ENCODE measurements at places on chromosomes 1 and 21.

DNA sequence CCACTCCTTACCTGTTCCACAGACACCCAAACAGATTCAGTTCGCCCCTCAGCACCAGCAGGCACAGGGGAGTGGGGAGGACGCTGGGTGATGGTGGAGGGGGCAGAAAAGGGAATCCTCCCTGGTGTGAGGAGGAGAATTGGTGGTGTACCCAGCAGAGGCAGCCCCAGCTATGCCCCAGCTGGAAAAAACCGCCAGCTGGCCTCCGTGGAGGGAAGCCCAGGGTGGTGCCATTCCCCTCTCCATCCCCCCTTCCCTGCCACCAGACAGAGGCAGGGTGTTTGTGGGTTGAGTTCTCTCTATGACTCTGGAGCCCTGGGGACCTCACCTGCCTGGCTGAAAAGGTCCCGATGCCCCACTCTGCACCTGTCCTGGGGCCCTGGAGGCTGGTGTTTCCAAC, 27.9 kb downstream of the OPTC start:
- no peak for DNase-seq

DNA sequence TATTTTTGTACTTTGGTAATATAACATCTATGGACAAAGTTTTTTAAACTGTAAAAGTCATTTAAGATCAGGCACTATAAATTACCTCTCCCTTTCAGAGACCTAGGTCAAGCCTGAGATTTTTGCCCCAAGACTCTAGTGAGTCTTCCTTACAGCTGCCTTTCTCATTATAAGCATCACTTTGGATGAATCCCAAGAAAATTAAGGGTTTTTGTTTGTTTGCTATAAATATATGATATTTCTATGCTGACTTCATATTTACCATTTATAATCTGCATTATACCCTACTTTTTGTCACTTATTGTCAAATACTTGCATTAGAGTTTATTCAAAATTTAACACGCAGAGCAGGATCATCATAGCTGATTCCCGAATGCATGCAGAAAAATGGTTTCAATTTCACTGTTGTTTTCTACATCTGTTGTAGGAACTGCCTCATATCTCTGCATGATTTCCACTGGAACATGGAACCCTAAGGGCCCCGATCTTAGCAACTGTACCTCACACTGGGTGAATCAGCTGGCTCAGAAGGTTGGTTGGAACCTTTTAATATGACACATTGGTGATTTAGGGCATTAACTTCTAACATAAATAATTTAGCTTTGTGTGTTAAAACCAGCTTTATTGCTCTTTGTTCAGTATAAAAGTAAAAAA, 150.0 kb downstream of the ADGRL2 start:
- DNase-seq: no peak

- DNase-seq: no peak
Observed at GRCh38 chr1:20199403-20199802, 13.1 kb upstream of the PLA2G2C start.

GRCh38 chr1:160149716-160150115, 1.7 kb upstream of the ATP1A4 start:
- DNase-seq: no peak

GRCh38 chr1:212301580-212301979, 16.4 kb downstream of the PPP2R5A start:
- no peak for DNase-seq

DNA sequence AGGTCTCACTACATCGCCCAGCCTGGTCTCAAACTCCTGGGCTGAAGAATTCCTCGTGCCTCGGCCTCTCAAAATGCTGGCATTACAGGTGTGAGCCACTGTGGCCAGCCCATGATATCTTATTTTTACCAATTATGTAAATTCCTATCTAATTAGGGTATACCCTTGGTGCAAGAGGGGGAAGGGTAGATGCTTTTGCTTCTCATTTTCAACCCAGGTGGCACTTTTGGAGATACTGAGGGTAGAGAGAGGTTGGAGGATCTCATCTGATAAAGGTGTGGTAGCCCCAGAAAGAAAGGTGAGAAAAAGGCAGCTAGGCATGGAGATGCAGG, 17.4 kb downstream of the ENSA start:
- no peak for DNase-seq

DNA sequence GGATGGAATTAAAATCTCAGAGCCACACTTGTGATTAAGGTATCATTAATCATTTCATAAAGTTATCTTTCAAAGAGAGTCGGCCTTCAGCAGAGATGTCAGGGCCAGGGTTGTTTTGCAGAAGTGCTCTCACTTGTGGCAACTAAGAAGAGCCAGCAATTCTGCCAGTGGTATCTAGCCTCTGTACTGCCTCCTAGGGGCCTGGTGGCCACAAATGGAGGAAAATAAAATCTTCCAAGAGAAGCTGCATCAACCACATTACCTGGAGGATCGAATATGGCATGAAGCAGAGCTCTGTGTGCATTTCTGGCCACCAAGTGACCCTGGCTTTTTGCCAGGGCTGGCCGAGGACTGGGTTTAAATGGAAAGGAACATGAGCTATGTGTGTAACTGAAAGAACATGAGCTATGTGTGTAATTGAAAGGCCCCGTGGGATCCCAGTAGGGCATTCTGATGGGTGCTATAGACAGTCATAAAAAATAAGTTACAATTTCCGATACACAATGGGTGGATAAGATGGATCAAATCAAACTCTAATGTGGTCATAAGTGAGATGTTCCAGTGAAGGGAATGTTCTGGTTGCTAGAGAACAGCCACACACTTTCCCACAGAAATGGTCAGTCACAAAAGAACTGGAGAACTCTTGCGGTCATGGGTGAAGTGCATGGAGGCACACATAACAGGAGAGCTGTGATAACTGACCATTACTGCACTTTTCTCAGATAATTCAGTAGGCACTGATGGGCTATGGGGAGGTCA, 335.8 kb downstream of the CAMTA1 start:
- no peak for DNase-seq

GRCh38 chr1:162035241-162035640, 11.6 kb upstream of the OLFML2B start:
- DNase-seq: no peak

DNA sequence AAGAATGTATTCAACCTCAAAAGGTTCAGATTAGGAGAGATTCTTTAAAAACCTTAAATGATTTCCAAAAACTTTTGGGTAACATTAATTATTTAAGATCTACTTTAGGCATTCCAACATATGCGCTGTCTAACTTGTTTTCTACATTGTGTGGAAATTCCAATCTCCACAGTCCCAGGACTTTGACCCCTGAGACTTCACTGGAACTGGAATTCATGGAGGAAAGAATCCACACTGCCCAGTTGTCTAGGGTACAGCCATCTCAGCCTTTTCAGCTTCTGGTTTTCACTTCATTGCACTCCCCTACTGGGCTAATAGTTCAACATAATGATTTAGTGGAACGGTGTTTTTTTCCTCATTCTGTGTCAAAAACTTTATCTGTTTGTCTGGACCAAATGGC, 161.5 kb downstream of the IER5 start:
- DNase-seq: no peak

DNA sequence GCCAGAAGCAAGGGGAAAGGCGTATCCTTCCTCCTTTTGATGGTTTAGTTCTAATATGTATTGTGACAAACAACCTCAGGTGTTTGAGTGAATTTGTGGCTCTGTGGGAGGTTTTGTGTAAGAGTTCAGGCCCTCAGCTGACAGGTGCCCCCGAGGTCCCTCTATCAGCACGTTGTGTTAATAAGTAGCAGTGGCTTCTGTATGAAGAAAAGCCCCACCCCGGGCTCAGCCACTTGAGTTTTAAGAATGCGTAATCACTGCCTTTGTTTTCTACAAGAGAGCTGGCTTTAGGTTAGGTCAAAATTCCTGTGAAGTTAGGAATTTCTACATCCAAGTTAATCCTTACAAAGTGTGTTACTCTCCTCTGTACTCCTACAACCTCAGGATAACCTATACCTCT, 92.4 kb upstream of the PGBD5 start:
- no peak for DNase-seq

GRCh38 chr1:94107141-94107540, 13.8 kb downstream of the ABCA4 start:
- DNase-seq: no peak

- no peak for DNase-seq
Observed at GRCh38 chr1:14630986-14631385, 32.5 kb downstream of the KAZN start.

GRCh38 chr1:164693564-164694359, 134.8 kb downstream of the PBX1 start:
- DNase-seq: no peak

DNA sequence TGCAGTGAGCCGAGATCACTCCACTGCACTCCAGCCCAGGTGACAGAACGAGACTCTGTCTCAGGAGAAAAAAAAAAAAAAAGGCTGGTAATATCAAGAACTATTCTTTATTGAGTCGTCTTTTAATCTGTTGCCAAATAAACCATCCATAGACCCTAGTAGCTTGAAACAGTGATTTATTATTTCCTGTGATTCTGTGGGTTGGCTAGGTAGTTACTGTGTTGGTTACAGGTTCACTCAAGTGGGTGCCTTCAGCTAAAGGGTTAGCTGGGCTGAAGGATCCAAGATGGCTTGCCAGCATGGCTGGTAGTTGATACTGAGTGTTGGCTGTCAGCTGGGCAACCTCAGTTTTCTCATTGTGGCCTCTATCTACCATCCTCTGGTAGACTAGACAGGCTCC, 9.2 kb downstream of the TLCD4 start:
- DNase-seq: no peak

- DNase-seq: no peak
Observed at GRCh38 chr1:209650454-209650853, 1.8 kb downstream of the LAMB3 start.

DNA sequence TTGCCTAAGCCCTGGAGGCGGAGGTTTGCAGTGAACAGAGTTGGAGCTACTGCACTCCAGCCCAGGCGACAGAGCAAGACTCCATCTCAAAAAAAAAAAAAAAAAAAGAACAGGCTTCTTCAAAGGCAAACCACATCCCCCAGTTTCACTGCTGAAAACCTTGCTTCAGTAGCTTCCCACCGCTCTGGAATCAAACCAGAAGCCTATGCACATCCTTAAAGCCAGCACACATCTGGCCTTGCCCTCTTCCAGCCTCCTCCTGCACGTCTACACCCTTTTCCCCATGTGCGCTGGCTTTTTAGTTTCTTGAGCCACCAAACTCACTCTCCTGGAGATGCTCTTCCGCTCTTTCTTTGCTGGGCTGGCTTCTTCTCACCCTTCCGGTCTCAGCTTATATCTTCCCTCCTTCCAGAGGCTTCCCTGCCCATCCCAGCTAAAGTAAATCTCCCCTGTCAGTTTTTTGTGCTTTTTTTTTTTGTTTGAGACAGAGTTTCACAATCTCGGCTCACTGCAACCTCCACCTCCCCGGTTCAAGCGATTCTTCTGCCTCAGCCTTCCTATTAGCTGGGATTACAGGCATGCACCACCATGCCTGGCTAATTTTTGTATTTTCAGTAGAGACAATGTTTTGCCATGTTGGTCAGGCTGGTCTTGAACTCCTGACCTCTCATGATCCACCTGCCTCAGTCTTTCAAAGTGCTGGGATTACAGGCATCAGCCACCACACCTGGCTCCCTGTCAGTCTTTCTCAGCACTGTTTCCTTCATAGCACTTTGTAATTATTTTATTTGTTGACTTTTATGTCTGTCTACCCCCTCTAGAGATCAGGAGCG, 42.0 kb upstream of the ID3 start:
- no peak for DNase-seq

DNA sequence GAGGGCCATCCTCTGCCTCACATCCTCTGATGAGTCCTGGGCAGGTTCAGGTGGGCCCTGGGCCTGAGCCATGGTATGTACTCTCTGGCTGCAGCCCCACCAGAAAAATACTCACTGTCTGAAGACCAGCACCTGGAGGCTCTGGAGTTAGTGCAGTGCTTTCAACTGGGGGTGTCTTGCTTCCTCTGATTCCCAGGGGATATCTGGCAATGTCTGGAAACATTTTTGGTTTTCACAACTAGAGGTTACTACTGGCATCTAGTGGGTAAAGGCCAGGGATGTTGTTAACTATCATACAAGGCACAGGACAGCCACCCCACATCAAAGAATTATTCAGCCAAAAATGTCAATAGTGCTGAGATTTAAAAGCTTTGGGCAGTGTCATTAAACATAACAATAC, 152.7 kb downstream of the HIVEP3 start:
- no peak for DNase-seq

DNA sequence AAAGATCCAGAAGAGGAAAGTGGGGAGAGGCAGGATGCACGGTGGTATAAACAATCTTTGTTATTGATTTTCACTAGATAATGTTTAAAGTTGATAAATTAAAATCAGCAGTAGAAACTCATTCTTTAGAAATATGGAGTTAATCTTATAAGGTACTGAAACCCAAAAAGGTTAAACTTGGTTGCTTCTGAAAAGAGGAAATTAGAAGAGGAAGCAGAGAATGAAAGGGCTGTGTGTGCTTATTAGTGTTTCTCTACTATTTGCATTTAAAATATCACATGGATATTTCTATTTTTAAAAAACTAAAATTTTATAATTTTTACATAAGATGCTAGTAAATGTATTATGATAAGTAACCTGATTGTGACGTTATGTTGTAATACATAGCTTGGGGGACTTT, 24.4 kb downstream of the C1orf141 start:
- no peak for DNase-seq

GRCh38 chr1:59906931-59907330, 19.6 kb downstream of the CYP2J2 start:
- no peak for DNase-seq

- no peak for DNase-seq
Observed at GRCh38 chr1:9794081-9794480, 29.7 kb downstream of the CLSTN1 start.

DNA sequence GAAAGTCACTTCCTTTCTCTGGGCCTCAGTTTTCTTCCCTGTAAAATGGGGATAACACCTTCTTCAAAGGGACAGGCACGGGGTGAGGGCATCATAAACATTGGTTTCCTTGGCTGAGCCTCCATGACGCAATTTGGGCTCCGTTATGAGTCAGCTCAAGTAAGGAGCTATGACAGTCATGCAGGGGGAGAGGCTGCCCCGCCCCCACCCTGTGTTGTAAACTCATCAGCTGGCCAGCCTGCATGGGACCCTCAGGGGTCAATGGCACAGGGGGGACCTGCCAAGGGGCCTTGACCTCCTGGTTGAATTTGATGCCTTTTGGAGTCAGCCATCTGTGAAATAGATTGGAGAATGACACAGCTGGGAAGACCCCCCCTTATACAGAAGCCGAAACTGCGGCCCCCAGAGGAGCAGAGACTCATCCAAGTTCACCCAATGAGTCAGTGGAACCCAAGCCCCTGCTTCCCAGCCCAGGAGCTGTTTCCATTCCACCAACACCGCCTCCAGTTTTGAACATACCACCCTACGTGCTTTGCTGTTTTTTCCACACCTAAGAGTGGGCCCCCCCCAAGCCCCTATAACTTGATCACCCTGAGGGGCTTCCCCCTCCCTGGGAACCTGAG, 36.8 kb upstream of the RUNX3 start:
- DNase-seq: no peak

Data from SW 1271 (cell line).